Tibial nerve (tissue), 4 donors: ENCODE measurements at places on chromosomes 1 and 21. TPM values are rescaled to one million over a fixed set of nuclear protein-coding genes. Genes with fewer than 3 reads are reported as not detected.

Gene TPTE
- not detected for total RNA-seq

Gene CHD5
- not detected for total RNA-seq

Gene TIPRL
- total RNA-seq: 23.6 TPM

Gene S100A5
- not detected for total RNA-seq

Gene TEX38
- total RNA-seq: not detected

Gene KRTAP21-1
- total RNA-seq: not detected

Gene KMO
- 0.60 TPM for total RNA-seq

Gene ACTL8
- not detected for total RNA-seq

Gene SLC9C2
- total RNA-seq: 0.21 TPM

Gene GCSAML
- 0.42 TPM for total RNA-seq

Gene TTLL7
- 8.8 TPM for total RNA-seq

DNA sequence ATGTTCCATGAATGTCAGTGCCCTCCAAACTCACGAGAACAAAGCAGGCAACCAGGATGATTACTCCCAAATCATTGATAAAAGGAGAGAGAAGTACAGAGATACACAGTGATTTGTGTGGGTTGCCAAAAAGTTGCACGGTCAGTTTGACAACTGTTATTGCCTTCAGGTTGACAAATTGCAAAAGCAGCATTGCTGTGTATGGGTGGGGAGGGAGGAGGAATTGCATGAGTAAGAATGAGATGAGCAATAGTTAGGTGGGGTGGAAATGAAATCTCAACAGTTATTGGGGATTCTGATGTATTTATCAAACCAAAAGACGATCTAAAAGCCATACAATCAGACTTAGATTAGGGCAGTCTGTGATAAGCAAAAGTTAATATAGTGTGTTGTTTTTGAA is 93.7 kb downstream of the NTMT2 start:
- H3K27me3 ChIP-seq: no peaks in the 10 kb centered on the region
- DNase-seq: no peak
- no peak overlapping the region for H3K4me3 ChIP-seq
- H3K36me3 ChIP-seq: no peaks in the 10 kb centered on the region

- no peaks in the 10 kb centered on the region for H3K27me3 ChIP-seq
- no peaks in the 10 kb centered on the region for H3K36me3 ChIP-seq
- H3K4me3 ChIP-seq: no peak overlapping the region
- H3K27ac ChIP-seq: no peak overlapping the region
- H3K4me1 ChIP-seq: peaks cover 19% of the 10 kb centered on the region
These were observed 121.2 kb downstream of the HMGB4 start for GRCh38 chr1:33984906-33985565.

- no peaks in the 10 kb centered on the region for H3K4me1 ChIP-seq
- no peak overlapping the region for H3K27ac ChIP-seq
- no peaks in the 10 kb centered on the region for H3K36me3 ChIP-seq
- no peak overlapping the region for H3K4me3 ChIP-seq
- H3K27me3 ChIP-seq: no peaks in the 10 kb centered on the region
These were observed 86.1 kb upstream of the ZNF326 start for GRCh38 chr1:89908672-89909436.

DNA sequence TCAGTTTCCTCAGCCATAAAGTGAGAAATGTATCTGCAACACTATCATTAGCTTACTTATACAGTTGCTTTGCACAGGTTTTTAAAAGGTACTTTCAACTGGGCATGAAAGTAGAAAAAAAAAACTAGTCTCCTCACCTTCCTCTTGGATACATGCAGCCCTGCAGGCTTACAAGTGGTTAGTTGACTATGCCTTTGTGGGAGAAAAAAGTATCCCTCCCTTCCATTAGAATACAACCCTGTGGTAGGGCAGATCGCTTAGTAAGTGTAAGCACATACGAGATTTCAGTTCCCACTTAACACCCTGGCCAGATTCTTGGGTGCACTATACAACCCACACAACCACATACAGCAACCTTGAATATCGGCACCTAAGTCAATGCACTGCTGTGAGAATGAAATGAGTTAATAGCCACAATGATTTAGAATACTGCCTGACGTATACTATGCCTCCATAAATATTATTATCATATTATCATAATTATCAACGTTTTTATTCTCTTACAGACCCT is 54.7 kb downstream of the PIGK start:
- H3K4me1 ChIP-seq: no peaks in the 10 kb centered on the region
- H3K27ac ChIP-seq: no peak overlapping the region
- H3K36me3 ChIP-seq: no peaks in the 10 kb centered on the region
- H3K4me3 ChIP-seq: no peak overlapping the region

GRCh38 chr1:203158960-203159665 is 16.5 kb downstream of the MYBPH start:
- no peak overlapping the region for H3K27ac ChIP-seq
- no peak overlapping the region for H3K4me3 ChIP-seq
- DNase-seq: no peak
- H3K4me1 ChIP-seq: no peaks in the 10 kb centered on the region
- no peaks in the 10 kb centered on the region for H3K27me3 ChIP-seq
- H3K36me3 ChIP-seq: no peaks in the 10 kb centered on the region

GRCh38 chr1:102919659-102920058 is 188.7 kb downstream of the COL11A1 start:
- H3K36me3 ChIP-seq: no peaks in the 10 kb centered on the region
- H3K4me3 ChIP-seq: no peak overlapping the region
- no peaks in the 10 kb centered on the region for H3K27me3 ChIP-seq
- no peak overlapping the region for H3K27ac ChIP-seq
- H3K4me1 ChIP-seq: no peaks in the 10 kb centered on the region

- H3K36me3 ChIP-seq: no peaks in the 10 kb centered on the region
- no peak overlapping the region for H3K27ac ChIP-seq
- H3K4me3 ChIP-seq: no peak overlapping the region
- H3K27me3 ChIP-seq: no peaks in the 10 kb centered on the region
- no peak for DNase-seq
These were observed 89.3 kb downstream of the PRDM16 start for GRCh38 chr1:3158347-3158746.

- H3K27ac ChIP-seq: no peak overlapping the region
- peaks cover 3% of the 10 kb centered on the region for H3K27me3 ChIP-seq
- H3K4me3 ChIP-seq: no peak overlapping the region
- no peaks in the 10 kb centered on the region for H3K4me1 ChIP-seq
These were observed 11.2 kb upstream of the VWA5B1 start for GRCh38 chr1:20279509-20279908.

- H3K36me3 ChIP-seq: no peaks in the 10 kb centered on the region
- DNase-seq: no peak
- no peak overlapping the region for H3K4me3 ChIP-seq
- H3K27me3 ChIP-seq: no peaks in the 10 kb centered on the region
These were observed 56.3 kb upstream of the CNN3 start for GRCh38 chr1:94983171-94983739.

DNA sequence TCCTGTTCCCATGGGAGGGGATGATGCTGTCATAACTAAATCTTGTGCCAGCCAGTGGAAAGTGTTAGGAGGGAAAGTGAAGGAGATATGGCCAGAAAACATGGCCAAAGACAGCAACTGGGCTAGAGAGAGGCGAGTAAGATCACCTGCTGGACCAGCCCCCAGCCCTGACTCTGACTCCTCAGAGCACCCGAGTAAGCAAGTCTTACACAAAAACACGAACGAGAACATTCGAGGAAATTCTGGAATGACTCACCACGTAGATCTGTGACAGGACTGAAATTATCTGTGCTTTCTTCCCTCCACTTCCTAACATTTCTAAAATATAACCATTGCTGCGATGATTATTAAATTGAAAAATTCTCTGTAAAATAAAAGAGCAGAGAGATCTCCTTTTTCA is 9.2 kb downstream of the ZNF496 start:
- H3K4me3 ChIP-seq: no peak overlapping the region
- H3K27me3 ChIP-seq: no peaks in the 10 kb centered on the region
- DNase-seq: no peak
- H3K4me1 ChIP-seq: no peaks in the 10 kb centered on the region

GRCh38 chr21:23743821-23744220 is 1863.5 kb downstream of the MRPL39 start:
- no peak for DNase-seq
- no peaks in the 10 kb centered on the region for H3K36me3 ChIP-seq
- H3K27ac ChIP-seq: no peak overlapping the region
- no peaks in the 10 kb centered on the region for H3K27me3 ChIP-seq
- no peaks in the 10 kb centered on the region for H3K4me1 ChIP-seq

DNA sequence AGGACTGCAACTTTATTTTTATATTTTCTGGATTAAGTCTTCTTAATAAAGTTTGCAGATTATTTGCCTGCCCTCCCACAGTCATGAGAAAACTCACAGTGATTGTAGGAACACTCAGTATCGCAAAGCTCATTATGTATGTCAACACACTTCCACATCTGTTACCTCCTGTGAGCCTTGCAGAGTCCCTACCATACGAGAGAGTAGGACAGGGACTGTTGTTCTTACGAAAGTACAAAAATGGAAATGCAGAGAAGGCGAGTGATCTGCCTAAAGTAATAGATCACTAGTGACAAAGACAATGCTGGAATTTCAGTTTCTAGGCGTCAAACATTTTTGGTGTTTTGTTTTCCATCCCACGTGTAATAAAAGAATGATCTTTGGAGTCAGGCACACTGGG is 131.7 kb downstream of the SYT2 start:
- DNase-seq: no peak
- no peak overlapping the region for H3K27ac ChIP-seq
- H3K4me1 ChIP-seq: peaks cover 67% of the 10 kb centered on the region
- H3K4me3 ChIP-seq: no peak overlapping the region
- H3K27me3 ChIP-seq: no peaks in the 10 kb centered on the region

DNA sequence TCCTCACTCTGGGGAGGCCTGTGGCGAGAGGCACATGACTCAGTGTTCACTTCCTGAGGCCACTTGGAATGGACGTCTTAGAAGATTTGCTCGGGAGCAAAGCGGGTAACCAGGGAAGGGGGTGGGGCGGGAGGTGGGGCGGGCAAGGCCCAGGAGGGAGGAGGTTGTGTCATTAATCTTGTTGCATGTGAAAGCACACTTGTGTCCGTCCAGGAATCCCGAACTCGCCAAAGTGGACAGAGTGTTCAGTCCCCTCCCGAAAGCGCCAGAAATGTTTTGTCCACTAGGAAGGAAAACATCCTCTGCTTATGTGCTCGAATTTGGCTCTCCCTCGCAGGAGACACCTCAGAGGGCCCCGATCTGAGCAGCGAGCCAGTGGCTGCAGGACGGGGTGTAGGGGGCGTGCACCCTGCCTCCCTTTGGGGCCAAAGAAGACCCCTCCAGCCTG is 84.2 kb downstream of the SPSB1 start:
- peak; percentile 69 for DNase-seq
- H3K27ac ChIP-seq: peak overlapping the region; percentile 70
- H3K4me1 ChIP-seq: no peaks in the 10 kb centered on the region
- no peaks in the 10 kb centered on the region for H3K27me3 ChIP-seq

GRCh38 chr1:248152056-248152827 is 7.3 kb downstream of the OR2M5 start:
- H3K4me3 ChIP-seq: no peak overlapping the region
- H3K27me3 ChIP-seq: no peaks in the 10 kb centered on the region
- no peaks in the 10 kb centered on the region for H3K36me3 ChIP-seq
- H3K4me1 ChIP-seq: no peaks in the 10 kb centered on the region
- no peak overlapping the region for H3K27ac ChIP-seq
- DNase-seq: no peak

- no peaks in the 10 kb centered on the region for H3K27me3 ChIP-seq
- no peak overlapping the region for H3K4me3 ChIP-seq
- peaks cover 24% of the 10 kb centered on the region for H3K4me1 ChIP-seq
- no peak for DNase-seq
- peaks cover 4% of the 10 kb centered on the region for H3K36me3 ChIP-seq
These were observed 2.5 kb upstream of the ST3GAL3 start for GRCh38 chr1:43704838-43705237.

- no peaks in the 10 kb centered on the region for H3K36me3 ChIP-seq
- H3K27me3 ChIP-seq: no peaks in the 10 kb centered on the region
- peak overlapping the region; percentile 65 for H3K27ac ChIP-seq
- peaks cover 34% of the 10 kb centered on the region for H3K4me1 ChIP-seq
- no peak for DNase-seq
- H3K4me3 ChIP-seq: no peak overlapping the region
These were observed 6.4 kb downstream of the SMAP2 start for GRCh38 chr1:40379785-40380452.

DNA sequence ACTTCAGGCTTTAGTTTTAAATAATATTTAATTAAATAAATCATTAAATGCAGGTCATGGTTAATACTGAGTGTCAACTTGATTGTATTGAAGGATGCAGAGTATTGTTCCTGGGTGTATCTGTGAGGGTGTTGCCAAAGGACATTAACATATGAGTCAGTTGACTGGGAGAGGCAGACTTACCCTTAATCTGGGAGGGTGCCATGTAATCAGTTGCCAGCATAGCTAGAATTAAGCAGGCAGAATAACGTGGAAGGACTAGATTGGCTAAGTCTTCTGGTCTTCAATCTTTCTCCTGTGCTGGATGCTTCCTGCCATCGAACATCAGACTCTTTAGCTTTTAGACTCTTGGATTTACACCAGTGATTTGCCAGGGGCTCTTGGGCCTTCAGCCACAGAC is 85.3 kb downstream of the MAP3K21 start:
- no peaks in the 10 kb centered on the region for H3K4me1 ChIP-seq
- H3K27me3 ChIP-seq: no peaks in the 10 kb centered on the region
- no peak for DNase-seq
- H3K27ac ChIP-seq: no peak overlapping the region
- no peaks in the 10 kb centered on the region for H3K36me3 ChIP-seq

DNA sequence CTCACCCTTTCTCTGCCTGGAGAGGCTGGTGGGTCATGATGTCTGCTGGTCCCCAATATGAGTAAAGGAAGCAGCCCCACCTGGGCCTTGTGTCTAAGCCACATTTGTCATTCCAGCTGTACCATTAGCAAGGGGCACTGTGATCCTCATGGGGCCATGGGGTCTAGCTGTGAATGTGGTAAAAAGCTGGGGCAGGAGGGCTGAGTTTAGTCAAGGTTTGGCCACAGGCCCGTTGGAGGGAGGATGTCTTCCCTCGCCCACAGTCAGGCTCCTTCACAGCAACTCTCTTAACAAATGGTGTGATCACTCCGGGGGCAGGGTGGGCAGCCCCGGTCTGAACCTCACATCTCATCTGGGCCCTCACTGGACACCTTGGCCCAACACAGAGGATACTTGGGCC is 115.4 kb downstream of the DMRTB1 start:
- H3K27ac ChIP-seq: no peak overlapping the region
- DNase-seq: no peak
- H3K4me3 ChIP-seq: no peak overlapping the region
- no peaks in the 10 kb centered on the region for H3K4me1 ChIP-seq

DNA sequence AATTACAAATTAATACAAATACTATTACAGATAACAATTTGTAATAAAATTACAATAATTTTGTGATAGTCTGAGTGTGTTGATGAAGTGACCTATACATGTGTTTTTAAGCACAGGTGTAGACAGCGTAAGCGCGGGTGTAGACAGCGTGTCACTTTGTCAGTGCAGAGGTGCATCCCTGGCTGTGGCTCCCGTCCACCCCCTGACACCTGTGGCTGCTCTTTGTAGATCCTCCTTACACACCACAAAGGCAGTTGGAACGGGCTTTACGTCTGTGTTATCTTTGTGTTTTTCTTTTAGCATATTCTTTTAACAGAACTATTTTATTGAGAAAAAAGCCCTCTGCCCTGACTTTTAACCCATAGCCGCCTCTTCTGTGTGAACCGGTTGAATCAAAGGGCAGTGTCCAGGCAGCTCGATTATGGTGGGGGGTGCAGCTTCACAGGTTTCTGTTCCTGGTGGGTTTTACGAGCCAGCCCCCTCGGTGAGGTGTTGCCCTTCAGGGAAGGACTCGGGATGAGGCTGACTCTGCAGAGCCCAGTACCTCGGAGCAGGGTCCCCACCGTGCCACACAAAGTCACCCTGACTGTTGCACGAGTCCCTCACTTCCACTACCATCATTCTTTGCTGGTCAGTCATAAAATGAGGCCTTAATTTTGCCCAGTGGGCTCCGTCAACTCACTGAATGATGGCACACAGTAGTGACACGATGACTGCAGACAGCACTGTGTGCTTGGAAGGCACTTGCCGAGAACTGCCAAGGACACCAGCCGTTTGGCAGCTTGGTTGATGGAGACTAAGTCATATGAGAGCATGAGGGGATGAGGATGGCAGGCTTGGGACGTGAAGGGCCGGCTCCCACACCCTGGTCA is 86.4 kb upstream of the COL6A1 start:
- peaks cover 7% of the 10 kb centered on the region for H3K36me3 ChIP-seq
- peaks cover 15% of the 10 kb centered on the region for H3K4me1 ChIP-seq
